ENCODE measurements at places on chromosomes 5 and 9.

- no peak for DNase-seq
Measured at GRCh38 chr5:78513441-78513840, 135.1 kb downstream of the LHFPL2 start.

GRCh38 chr9:130870491-130871381, 25.9 kb downstream of the QRFP start:
- DNase-seq: no peak

DNA sequence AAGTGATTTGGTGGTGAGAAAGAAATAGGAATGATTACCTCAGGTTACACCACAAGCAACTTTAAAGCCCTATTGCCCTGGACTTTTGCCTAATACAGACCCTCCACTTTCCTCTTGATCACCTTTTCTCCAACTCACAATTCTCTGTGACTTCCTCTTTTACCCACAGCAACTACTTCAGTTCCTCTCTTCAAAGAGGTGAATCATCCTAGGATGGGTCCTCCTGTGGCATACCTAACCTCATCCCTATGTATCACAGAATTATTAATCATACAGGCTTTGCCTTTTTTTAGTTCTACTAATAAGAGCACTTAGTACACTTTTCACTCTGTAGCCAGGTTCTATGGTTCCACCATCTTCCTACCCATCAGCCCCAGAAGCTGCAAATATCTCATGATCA, 19.6 kb upstream of the INSL6 start:
- DNase-seq: no peak

- DNase-seq: no peak
Measured at GRCh38 chr5:161030229-161030628, 178.2 kb upstream of the ATP10B start.

- no peak for DNase-seq
Measured at GRCh38 chr5:169218861-169219260, 82.1 kb downstream of the SLIT3 start.

- no peak for DNase-seq
Measured at GRCh38 chr5:72584466-72584865, 77.3 kb upstream of the ZNF366 start.

GRCh38 chr9:84778570-84778969, 109.0 kb downstream of the NTRK2 start:
- DNase-seq: no peak

- DNase-seq: no peak
Measured at GRCh38 chr9:81801190-81801589, 111.8 kb upstream of the TLE1 start.

DNA sequence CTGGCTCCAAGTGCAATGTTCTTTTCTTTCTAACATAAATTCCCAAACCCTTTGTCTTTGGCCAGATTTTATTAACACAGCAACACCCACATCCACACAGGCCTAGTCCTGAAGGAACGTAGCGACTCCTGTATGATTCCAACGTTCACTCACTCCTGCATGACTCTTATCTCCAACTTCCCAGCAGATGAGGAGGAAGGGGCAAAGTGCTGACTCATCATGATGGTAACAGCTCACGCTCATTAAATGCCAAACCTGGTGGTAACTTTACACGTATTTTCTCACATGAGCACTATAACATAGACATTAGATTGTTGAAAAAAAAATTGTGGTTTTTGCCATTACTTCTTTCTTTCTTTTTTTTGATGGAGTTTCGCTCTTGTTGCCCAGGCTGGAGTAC, 1349.5 kb downstream of the EFNA5 start:
- no peak for DNase-seq

- DNase-seq: no peak
Measured at GRCh38 chr9:105842023-105842644, 147.8 kb downstream of the TMEM38B start.

- no peak for DNase-seq
Measured at GRCh38 chr5:56330167-56330566, 97.0 kb upstream of the ANKRD55 start.

DNA sequence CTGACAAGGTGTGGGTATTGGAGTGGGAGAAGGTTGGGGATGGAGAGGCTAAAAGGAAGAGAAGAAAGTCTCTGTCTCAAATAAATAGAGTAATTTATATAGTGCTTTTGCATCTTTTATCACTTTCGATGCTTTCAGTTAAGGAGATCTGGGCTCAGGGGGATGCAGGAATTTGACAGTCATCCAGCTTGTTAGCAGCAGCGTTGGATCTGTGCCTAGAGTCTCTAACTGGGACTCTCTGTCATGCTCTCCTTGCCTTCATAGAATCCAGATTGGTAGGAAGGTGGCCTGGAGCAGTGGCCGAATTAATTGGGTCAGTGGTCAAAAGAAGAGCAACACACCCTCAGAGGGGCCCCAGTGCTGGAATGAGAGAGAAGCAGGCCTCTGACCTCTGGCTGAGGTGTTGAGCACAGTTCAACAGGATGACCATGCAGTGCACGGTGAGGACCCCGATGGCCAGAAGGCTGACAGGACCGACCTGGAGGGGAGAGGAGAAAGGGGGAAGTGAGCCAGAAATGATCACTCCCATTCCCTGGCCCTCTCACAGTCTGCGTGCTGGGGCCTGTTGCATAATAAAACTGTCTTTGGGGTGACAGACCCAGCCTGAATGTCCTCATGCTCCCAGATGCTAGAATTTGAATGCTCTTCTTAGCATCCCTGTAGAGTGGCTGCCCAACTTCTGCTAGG, 7.6 kb downstream of the SLC36A3 start:
- no peak for DNase-seq

GRCh38 chr5:140573683-140574082, 9.1 kb downstream of the SLC35A4 start:
- DNase-seq: no peak

DNA sequence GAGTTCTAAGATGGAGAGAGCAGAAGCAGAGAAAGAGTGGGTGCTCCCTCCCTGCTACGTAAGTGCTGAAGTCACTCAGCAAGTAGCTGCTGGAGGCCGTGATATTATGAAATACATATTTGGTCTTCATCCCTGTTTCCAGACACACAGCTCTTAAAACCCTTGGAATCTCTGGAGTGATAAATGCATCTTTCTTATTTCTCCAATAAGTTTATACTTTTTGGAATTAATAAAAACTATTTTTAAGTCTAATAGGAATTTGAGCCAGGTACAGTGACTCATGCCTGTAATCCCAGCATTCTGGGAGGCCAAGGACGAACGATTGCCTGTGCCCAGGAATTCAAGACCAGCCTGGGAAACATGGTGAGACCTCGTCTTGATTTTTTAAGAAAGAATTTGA, 60.6 kb downstream of the AUH start:
- DNase-seq: no peak

Measured in NT2/D1 (cell line).